ENCODE measurements at places on chromosomes 2 and 18.
A peak's percentile ranks its signal among the peaks of the same experiment; 100 is the strongest.

DNA sequence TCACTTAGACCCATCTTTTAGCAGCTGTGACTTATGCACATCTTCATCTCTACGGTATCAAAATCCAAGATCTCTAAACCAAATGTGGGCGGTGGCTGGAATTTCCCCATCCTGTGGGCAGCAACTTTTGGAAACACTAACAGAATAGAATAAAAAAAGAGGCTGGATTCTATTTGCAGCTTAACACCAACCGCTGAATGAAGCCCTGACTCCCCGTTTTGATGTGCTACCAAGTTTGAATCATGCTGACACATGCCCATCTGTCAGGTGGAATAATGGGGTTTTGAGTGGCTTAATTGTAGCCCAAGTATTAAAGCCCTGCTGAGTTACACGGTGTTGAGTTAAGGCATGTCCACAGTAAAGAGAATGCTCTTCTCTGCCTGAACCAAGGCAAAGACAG, 165.2 kb downstream of the MTCL1 start:
- DNase-seq, result no peak

DNA sequence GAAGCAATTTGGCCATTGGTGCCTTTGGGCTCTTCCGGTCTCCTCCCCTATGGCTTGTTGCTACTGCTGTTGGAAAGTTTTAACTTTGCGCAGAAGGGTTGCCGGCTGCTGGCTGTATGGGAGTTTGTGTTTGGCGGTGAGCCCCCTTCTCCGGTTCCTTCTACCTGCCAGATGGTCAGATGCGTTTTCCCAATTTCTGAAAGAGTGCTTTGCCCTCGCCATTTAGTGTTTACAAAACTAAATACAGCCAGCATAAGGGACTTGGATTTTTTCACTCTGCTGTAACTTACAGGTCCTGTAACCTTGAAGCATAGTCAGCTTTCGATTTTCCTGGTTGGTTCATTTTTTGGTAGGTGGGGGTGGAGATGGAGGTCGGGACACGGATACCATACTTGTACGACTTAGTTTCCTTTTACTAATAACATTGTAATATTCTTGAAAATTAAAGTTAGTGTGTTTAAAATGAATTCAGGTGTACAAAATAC, 604 bp downstream of the COQ10B start:
- DNase-seq, result no peak

DNA sequence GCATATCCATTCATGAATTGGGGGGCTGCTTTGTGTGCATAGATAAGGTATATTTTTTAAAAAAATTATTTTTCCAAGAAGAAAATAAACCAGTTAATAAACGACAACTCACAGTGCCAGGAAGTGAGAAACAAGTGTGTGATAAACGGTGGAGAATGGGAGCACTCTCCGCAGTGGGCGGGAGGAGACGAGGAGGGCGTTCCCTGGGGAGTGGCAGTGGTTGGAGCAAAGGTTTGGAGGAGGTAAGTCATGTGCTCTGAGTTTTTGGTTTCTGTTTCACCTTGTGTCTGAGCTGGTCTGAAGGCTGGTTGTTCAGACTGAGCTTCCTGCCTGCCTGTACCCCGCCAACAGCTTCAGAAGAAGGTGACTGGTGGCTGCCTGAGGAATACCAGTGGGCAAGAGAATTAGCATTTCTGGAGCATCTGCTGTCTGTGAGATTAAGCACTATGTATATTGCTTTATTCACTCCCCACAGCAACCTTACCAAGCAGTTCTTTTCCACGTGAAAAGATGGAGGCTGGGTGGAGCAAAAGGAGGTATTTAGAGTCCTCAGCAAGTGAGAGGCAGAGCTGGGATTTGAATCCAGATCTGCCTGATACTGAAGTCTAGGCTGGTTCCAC, 27.0 kb upstream of the CASP8 start:
- DNase-seq, result peak; percentile 75

- DNase-seq, result no peak
Measured at GRCh38 chr18:46334868-46335281, 230.7 kb downstream of the HAUS1 start.

GRCh38 chr2:22110244-22110651, 986.5 kb downstream of the TDRD15 start:
- DNase-seq, result no peak

DNA sequence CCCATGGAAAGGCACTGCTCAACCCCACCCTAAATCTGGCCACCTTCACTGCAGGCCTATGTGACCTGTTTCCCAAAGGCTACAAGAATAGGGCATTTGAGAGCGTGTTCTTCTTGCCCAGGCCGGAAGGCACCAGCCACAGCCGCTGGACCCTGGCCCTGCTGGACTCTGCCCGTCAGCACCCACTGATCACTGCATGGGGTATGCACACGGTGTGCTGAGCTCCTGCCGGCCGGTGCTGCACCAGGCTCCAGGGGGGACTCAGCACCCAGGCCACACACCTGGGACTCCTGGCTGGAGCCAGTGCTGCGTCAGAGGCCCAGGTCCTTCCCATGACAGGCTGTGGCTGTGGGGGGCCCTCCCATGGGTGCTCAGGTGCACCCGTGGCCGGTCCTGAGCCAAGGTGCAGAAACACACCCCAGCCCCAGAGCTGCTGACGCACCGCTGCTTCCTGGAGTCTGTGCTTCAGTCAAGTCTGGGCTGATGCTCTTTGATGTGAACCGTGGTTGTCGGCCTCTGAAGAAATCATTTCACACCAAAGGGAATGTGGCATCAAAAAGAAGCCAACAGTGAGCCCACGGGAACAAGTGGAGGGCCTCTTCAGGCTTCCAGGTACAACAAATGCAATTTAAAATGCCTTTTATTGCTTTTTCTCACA, 6.5 kb downstream of the KCNG2 start:
- no peak for DNase-seq

DNA sequence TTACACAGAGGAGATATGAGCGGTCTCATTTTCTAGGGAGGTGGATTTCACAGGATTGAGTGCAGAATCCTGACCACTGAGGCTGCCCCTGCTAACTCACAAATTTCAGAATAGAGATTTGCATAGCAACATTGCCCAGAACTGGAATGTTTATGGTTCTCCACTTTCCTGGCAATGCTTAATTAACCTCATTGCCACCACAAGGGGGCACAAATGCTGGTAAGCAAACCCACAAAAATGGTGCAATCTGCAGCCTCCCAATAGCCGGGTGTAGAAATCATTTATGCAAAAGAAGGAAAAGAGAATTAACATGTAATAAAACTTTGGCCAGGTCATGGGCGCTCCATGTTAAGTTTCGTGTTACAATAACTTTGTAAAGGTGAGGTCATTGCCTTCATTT, 112.4 kb downstream of the CYRIA start:
- peak; percentile 18 for DNase-seq

- no peak for DNase-seq
Measured at GRCh38 chr2:70258532-70258875, 567 bp downstream of the PCYOX1 start.

DNA sequence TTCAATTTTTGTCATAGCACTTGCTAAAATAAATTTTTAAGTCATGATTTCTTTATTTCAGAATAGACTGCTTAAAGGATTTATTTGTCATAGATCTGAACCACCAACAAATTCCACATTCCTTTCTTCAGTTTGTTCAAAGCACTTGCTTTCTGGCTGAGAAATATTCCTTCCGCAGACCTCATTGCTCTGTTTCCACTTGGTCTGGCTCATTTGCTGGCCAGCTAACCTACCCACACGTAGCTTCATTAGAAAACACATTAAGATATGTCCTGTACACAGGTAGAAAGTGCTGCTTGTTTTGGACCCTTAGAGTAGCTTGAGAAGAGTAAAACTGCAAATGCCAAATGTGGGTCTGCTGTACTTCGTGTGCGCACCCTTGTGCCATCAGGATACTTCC, 166.7 kb upstream of the EPAS1 start:
- DNase-seq, result no peak

DNA sequence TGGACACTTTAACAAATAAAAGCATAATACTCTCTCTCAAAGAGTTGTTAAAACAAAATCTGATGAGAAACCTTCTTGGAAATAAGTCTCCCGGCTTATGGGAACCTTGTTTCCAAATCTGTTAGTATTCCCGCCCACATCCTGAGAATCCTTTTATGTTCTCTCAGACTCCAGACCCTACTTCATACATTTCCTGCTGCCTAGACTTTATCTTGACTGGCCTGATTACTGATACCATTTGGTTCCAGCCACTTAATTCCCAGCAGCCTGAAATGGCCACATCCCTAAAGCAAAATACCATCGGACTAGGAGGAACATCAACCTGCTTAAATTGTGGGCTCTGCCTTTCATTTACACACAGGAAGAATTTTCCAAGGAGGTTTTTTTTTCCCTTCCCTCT, 79.1 kb upstream of the CYP1B1 start:
- no peak for DNase-seq
